ENCODE measurements at places on chromosomes 12 and 14. TPM values are rescaled to one million over a fixed set of nuclear protein-coding genes. Genes with fewer than 3 reads are reported as not detected.

TAS2R46 gene
- 1.9 TPM for total RNA-seq

AKAP5 gene
- 0.12 TPM for total RNA-seq

MANSC4 gene
- not detected for total RNA-seq

ASIC1 gene
- total RNA-seq, result 5.9 TPM

GNG2 gene
- 8.3 TPM for total RNA-seq

PLEKHH1 gene
- total RNA-seq, result 0.12 TPM

SPIC gene
- total RNA-seq, result not detected

FAM186B gene
- total RNA-seq, result 0.12 TPM

TBX3 gene
- total RNA-seq, result 20.8 TPM

B3GNT4 gene
- not detected for total RNA-seq

E2F7 gene
- total RNA-seq, result 3.0 TPM

MIP gene
- not detected for total RNA-seq

CFAP54 gene
- total RNA-seq, result 1.6 TPM

RBM25 gene
- total RNA-seq, result 22.6 TPM

ZBTB39 gene
- 3.7 TPM for total RNA-seq

SRSF5 gene
- total RNA-seq, result 240 TPM

NRL gene
- 1.2 TPM for total RNA-seq

LTBP2 gene
- 99.9 TPM for total RNA-seq

SLC39A5 gene
- not detected for total RNA-seq

RNF10 gene
- total RNA-seq, result 89.5 TPM

ITGB7 gene
- 0.15 TPM for total RNA-seq

RIC8B gene
- 18.4 TPM for total RNA-seq

CMKLR1 gene
- 1.3 TPM for total RNA-seq

SYCP3 gene
- 0.08 TPM for total RNA-seq

ALX1 gene
- total RNA-seq, result 0.08 TPM

KRT3 gene
- total RNA-seq, result not detected

SERPINA6 gene
- total RNA-seq, result not detected

RAD9B gene
- not detected for total RNA-seq

HEATR5A gene
- 45.6 TPM for total RNA-seq

STYK1 gene
- 0.82 TPM for total RNA-seq

GALNT16 gene
- total RNA-seq, result 0.98 TPM

COX8C gene
- not detected for total RNA-seq

METTL1 gene
- total RNA-seq, result 7.0 TPM

RNASE4 gene
- 20.3 TPM for total RNA-seq

RTN1 gene
- 0.35 TPM for total RNA-seq

FAM181A gene
- not detected for total RNA-seq

DIP2B gene
- total RNA-seq, result 13.3 TPM

SERPINA9 gene
- not detected for total RNA-seq

SYNE2 gene
- total RNA-seq, result 7.7 TPM

NFYB gene
- total RNA-seq, result 12.4 TPM

WNT5B gene
- 28.5 TPM for total RNA-seq

TPPP2 gene
- total RNA-seq, result not detected

CCDC197 gene
- not detected for total RNA-seq

SPTB gene
- not detected for total RNA-seq

PTPRO gene
- total RNA-seq, result 1.2 TPM

RFLNA gene
- 6.8 TPM for total RNA-seq

KLHL33 gene
- 0.23 TPM for total RNA-seq

MARCHF9 gene
- total RNA-seq, result 4.7 TPM

GXYLT1 gene
- 4.2 TPM for total RNA-seq

NANOG gene
- total RNA-seq, result not detected

GZMH gene
- total RNA-seq, result not detected

CLECL1 gene
- total RNA-seq, result not detected

IRAK3 gene
- 8.7 TPM for total RNA-seq

IL26 gene
- total RNA-seq, result 0.35 TPM

CEBPE gene
- not detected for total RNA-seq

All from smooth muscle cell of the coronary artery (primary cell).